ENCODE measurements at places on chromosomes 3 and 15.

GRCh38 chr3:171680726-171681411 is 129.4 kb downstream of the PLD1 start:
- DNase-seq = no peak

- DNase-seq = no peak
These were observed 68.0 kb upstream of the XCR1 start for GRCh38 chr3:46095307-46095706.

DNA sequence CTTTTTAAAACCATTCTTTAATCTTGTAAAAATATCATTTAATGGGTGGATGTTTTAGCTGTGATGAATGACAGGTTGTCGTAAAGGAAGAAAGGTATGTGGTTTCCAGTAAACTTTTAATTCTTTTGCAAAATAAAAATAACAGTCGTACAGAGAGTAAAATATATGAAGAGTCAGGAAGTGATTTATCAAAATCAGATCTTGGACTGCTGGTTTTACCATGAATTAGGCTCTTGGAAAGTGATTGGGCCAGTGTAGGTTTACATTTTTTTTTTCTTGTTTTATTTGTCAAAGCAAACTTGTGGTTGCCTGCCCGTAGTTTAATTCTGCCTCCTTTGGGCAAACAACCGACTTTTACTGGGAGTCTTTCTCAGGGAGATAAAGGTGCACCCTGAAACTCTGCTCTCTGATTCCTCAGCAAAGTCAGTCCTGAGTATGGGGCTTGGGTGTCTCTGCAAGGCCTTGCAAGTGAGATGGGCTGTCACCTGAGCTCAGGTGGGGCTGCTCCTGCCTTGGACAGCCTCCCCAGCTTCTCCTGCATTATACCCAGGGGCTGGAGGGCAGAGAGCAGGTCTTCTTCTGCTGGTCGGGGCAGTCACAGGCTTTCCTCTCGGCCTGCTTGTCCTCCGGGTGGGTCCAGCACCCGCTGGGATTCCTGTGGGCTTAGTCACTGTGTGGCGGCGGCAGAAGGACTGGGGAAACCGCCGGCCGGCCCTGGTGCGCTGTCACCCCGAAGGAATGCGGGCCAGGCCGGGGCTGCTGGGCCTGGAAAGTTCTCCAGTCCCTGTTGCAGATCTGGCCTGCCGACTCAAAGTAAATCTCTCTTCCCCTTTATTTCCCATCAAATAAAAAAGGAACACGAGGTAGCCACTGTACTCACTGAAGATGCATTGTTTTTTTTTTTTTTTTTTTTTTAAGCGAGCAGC is 79.0 kb downstream of the IGF1R start:
- peak; percentile 93 for DNase-seq

DNA sequence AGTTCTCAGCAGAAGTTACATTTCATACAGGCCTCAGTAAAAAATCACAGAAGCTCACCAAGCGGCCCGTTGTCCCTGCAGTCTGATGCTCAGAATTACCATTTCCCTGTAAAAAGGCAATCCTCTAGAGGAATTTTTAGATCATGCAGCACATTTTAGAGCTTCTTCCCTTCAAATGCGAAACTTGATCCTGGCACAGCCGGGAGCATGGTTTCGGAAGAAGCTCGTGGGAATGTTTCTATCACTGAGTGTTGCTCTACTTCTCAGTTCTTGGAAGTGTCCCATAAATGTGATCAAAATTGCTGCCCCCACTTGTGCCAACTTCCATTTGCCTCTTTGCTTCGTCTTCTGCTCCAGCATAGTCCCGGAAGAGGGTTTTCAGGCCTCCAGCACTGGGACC is 3.8 kb upstream of the H1-8 start:
- DNase-seq = no peak

- DNase-seq = no peak
These were observed 511.0 kb upstream of the ALCAM start for GRCh38 chr3:104855702-104856101.

GRCh38 chr3:12824299-12824698 is 17.1 kb downstream of the RPL32 start:
- DNase-seq = no peak

- no peak for DNase-seq
These were observed 226.7 kb downstream of the THSD4 start for GRCh38 chr15:71341811-71342550.

- no peak for DNase-seq
These were observed 78.3 kb upstream of the ARL6 start for GRCh38 chr3:97686258-97686657.

DNA sequence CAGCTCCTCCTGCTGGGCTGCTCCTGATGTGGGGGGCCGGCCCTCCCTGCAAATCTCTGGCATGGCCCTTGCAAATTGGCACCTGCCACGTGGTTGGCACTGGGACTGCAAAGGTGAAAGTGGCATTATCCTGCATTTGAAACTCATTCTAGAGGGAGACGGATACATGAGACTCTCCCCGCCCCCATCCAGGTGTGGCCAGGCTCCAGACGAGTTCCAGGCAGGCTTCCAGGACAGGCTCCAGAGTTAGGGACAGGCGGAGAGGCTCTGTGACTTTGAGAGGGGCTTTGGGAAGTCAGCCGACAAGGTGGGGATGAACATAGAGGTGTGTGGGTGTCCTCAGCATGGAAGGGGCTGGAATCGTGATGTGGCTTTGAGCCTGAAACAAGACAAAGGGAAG is 178.5 kb downstream of the APBA2 start:
- no peak for DNase-seq

DNA sequence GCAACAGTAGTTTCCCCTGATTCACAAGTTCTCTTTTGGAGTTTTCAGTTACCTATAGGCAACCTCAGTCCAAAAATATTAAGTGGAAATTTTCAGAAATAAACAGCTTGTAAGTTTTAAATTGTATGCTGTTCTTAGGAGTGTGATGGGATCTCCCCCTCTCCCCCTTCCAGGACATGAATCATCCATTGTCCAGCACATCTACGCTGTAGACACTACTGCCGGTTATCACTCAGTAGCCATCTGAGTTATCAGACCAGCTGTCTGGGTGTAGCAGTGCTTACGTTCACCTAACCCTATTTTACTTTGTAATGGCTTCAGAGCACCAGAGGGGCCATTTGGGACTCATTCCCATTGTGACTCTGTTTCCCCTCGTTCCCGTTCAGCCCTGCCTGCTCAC is 96.7 kb upstream of the PLXNA1 start:
- DNase-seq = peak; percentile 55

- DNase-seq = no peak
These were observed 45.3 kb downstream of the ZPLD1 start for GRCh38 chr3:102480139-102480538.

GRCh38 chr3:158569794-158570193 is 1.2 kb upstream of the MLF1 start:
- DNase-seq = no peak

All from fibroblast of pulmonary artery (primary cell).